ENCODE measurements at places on chromosomes 3 and 15.

- DNase-seq, result no peak
Measured at GRCh38 chr15:68442041-68442440, 10.1 kb upstream of the ITGA11 start.

- no peak for DNase-seq
Measured at GRCh38 chr15:28109626-28110455, 10.7 kb upstream of the OCA2 start.

DNA sequence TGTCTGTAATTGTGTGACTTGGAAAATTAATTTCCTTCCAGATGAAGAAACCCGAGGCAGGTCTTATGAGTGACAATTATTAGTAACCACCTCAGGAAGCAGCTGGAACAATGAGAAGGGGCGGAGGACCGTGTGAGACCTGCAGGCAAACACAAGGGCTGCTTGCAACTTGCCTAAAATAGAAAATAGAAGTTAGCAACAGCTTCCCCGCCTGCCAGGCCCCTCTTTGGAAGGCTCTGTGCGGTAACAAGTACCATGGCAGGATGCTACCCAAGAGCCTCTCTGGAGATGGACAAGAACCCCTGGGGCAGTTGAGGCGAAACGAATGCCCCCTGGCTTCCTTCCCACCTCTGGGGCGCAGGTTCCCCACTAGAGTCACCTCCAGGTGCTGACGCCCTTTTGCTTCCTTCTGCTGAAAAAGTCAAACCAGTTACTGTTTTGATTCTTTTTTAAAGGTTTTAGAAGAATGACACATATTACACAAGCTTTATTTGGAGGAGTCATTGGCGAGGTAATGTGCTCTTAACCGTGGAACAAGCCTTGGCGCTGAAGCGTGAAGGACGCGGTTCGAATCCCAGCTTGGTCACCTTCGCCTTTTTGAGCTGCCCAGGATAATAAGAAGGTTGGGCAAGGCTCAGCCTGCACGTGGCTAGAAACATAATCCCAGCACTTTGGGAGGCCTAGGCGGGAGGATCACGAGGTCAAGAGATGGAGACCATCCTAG, 47.0 kb upstream of the SYNM start:
- DNase-seq, result no peak

DNA sequence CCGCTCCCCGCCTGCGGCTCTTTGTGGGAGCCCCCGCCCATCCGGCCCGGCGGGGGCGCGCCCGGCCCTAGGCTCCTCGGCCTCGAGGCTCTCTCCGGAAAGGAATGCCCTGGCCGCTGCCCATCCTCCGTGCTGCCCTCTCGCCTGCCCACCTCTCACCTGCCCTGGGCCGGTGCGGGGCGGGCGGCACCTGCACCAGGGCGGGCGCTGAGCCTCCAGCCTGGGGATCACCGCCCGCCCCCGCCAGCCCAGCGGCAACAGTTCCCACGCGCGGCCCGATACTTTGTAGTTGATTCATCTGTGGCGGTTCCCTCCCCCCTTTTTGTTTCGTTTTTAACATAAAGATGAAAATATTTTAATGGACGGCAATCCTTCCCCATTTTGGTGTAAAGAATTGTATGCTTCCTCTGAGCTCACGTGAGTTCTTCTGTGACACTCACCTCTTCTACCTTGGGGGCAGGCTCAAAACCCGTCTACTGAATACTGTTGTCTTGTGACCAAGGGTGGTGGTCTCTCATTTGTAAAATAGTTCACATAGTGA, 1.9 kb downstream of the KLF13 start:
- no peak for DNase-seq

GRCh38 chr3:48599077-48599501, 4.0 kb upstream of the COL7A1 start:
- DNase-seq, result no peak

DNA sequence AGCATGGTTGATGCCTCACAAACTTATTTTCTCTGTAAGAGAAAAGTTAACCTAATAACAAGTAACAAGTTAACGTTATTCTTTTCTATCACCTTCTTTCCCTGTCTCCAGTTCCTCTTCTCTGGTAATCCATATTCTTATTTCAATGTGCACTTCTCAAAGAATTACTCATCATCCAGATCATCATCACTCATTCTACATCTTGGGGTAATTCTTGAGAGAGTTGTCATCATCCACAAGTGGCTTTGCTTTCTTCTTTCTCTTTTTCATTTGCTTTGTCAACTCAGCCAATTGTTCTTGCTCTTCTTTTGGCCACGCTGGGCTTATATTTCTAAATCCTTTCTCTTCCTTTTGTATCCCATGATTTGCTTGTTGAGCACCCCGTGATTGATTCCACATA, 20.8 kb upstream of the RNF111 start:
- DNase-seq, result no peak

GRCh38 chr3:54176106-54176505, 53.8 kb downstream of the CACNA2D3 start:
- no peak for DNase-seq

- DNase-seq, result no peak
Measured at GRCh38 chr15:63481105-63481810, 23.1 kb upstream of the USP3 start.

GRCh38 chr3:13108861-13109260, 35.6 kb upstream of the IQSEC1 start:
- DNase-seq, result no peak

- no peak for DNase-seq
Measured at GRCh38 chr3:33758864-33759263, 39.6 kb upstream of the PDCD6IP start.

- no peak for DNase-seq
Measured at GRCh38 chr3:32219537-32219936, 18.9 kb upstream of the CMTM8 start.

- DNase-seq, result no peak
Measured at GRCh38 chr3:115663414-115663813, 40.1 kb downstream of the GAP43 start.

GRCh38 chr15:37903919-37904625, 30.4 kb upstream of the TMCO5A start:
- DNase-seq, result no peak

- no peak for DNase-seq
Measured at GRCh38 chr3:158200955-158201354, 91.1 kb downstream of the RSRC1 start.

DNA sequence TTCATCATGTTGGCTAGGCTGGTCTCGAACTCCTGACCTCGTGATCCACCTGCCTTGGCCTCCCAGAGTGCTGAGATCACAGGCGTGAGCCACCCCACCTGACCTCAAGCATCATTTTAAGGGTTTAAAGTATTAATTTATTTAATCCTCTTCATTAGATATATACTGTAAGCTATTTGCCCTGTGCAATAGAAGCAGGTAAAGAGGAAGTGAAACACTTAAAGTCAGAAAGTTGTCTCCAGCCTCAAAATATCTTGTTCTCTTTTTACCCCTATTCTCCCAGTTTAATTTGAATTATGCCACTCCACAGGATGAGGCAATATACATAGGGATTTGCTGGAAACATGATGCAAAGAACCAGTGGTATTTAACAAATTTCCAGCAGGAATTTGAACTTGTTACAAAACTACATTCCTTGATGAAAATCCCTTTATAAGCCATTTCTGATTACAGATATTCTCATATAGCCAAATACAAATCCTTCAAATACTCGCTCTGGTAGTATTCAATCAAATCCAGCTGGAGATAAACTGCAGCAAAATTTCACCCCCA, 2.0 kb downstream of the NDUFB5 start:
- no peak for DNase-seq

DNA sequence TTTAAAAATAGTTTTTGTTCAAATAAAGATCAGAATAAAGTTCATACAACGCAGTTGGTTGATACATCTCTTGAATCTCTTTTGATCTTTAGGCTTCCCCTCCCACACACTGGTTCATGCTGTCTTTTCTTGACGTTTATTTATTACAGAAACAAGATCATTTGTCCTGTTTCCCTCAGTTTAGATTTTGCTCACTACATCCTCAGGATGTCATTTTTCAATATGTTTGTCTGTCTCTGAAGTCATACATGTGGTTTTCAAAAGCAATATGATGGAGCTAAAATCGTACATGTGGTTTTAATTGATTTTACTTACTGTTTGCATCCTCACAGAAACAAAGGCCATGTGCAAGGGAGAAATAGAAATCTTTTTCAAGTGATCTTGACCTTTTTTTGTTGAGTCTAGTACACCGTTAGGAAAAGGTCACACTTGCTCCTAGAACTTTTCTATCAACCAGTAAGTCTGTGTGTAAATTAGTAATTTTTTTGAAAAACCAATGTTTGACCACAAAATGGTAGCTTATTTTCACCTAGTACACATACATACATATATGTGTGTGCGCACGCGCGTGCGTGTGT, 63.7 kb upstream of the SENP5 start:
- no peak for DNase-seq

DNA sequence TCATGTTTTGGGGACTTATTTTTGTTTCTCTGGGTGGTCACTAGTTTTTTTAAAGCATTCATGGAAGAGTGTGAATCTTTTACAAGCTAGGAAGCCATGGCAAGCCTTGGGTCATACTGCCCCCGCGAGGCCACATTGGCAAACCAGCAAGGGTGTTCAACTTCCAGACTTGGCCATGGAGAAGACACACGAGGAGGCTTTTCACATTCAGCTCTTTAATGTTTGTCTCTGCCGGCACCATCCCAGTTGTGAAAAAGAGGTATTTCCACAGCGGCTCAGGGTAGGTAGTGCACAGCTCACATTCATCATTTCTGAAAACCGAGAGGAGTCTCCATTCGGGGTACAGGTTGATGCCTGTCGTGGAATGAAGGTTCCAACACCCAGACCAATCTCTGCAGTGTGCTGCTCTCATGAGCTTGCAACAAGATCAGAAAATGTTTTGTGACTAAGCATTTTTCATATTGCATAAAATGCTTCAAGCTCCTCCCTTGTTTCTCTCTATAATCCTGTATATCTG, 7.7 kb downstream of the CCR5 start:
- DNase-seq, result peak; percentile 43

DNA sequence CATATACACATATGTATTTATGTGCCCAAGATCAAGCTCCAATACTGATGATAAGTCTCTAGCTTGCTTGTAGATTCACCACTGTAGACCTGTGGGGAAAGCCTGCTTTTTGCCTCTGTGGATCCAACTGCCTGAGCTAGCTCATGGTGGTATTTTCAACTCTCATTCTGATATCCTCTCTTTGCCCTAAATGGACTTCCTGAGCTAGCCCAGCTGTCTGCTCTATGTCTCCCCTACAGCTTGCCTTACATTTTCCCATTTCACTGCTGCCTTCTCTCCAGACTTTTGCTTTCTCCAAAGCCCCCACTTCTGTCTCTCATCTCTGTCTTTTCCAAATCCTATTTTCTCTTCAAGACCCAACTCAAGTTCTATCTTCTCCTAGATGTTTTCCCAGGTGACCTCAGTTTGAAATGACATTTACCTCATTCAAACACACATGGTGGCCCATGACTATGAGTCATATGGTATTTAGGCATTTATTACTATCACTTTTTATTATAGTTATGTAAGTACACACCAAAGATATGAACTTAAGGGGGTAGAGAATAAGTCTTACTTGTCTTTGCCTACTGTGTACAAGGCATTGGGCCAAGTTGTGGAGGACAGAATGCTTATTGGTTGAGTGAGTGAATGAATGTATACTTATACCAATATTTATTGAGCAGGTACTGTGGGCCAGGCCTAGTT, 191.7 kb downstream of the NR1D2 start:
- no peak for DNase-seq

DNA sequence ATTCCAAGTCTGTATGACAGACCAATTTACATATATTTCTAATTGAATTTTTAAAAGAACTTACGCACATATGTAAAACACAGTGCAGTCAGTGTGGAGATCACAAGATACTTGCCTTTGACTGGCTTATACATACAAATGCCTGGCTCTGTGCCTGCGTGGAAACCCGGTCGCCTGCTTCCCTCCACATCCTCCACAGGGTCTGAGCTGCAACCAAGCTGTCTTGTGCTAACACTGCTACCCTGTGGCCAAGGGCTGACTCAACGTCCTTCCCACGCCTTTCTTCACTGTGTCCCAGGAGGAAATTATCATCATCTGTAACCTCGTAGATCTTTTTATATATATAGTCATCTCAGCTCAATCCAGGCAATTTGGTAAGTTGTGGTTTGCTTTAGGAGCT, 117.0 kb downstream of the WNT7A start:
- DNase-seq, result no peak

DNA sequence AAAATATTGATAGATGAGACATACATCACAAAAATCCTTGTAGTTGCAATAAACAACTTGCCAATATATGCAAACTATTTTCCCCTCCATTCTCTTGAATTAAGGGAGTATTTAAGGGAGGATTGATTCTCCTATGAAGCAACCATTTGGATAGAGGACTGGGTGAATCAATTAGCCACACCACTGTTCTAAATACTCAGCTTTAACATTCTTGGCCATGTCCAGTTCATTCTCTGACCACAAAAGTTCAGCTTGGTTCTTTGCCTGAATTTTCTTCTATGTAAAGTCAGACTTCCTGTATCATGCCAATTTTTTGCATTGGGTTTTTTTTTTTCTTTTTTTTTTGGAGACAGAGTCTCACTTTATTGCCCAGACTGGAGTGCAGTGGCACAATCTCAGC, 15.8 kb upstream of the SEC11A start:
- DNase-seq, result no peak

DNA sequence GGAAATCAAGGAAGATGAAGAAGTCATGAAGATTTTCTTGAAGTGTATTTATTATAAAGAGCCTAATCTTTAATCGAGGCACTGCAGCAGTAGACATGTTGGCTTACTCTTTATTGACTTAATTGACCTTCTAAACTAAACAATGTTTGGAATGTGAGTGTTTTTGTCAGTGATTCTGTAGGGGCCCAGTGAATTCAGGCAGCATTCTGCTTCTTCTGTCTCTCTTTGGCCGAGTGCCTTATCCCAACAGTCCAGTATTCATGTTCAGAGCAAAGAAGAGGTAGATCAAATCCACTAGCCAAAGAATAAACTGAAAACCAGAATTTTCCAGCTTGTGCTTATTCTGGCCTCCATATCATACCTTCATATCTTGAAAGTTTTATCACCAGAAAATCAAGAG, 55.7 kb downstream of the RLBP1 start:
- no peak for DNase-seq

DNA sequence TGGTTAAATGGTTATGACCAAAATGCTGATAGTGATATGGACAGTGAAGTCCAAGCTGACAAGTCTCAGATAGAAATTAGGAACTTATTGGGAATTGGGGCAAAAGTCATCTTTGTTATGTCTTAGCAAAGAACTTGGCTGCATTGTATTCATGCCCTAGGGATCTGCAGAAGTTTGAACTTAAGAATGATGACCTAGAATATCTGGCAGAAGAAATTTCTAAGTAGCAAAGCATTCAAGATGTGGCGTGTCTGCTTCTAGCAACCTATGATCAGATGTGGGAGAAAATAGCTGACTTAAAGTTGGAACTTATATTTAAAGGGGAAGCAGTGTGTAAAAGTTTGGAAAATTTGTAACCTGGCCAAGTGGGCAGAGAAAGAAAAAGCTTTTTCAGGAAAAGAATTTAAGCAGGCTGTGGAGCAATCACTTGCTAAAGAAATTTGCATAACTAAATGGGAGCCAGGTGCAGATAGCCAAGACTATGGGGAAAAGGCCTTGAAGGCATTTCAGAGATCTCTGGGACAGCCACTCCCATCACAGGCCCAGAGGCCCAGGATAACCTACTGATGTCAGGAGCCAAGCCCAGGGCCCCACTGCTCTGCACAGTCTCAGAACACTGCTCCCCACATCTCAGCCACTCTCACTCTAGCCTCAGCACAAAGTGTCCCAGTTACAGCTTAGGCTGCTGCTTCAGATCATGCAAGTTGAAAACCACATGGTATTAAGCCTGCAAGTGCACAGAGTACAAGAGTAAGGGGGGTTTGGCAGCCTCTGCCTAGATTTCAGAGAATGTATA, 147.8 kb upstream of the TGFBR2 start:
- DNase-seq, result no peak

All from SHP77 treated with DMSO at 0.1 percent for 48 hours (cell line).